ENCODE measurements at places on chromosomes 7 and 10.

GRCh38 chr7:121562259-121562658 is 166.2 kb upstream of the FAM3C start:
- DNase-seq = no peak

- DNase-seq = no peak
Observed at GRCh38 chr7:2038931-2039728, 193.6 kb downstream of the MAD1L1 start.

GRCh38 chr7:24291271-24291670 is 7.3 kb downstream of the NPY start:
- DNase-seq = no peak

- DNase-seq = peak; percentile 93
Observed at GRCh38 chr7:8125680-8126444, 136.1 kb downstream of the ICA1 start.

- no peak for DNase-seq
Observed at GRCh38 chr10:67127441-67127840, 201.6 kb downstream of the LRRTM3 start.

- no peak for DNase-seq
Observed at GRCh38 chr7:122902751-122903495, 16.7 kb upstream of the CADPS2 start.

DNA sequence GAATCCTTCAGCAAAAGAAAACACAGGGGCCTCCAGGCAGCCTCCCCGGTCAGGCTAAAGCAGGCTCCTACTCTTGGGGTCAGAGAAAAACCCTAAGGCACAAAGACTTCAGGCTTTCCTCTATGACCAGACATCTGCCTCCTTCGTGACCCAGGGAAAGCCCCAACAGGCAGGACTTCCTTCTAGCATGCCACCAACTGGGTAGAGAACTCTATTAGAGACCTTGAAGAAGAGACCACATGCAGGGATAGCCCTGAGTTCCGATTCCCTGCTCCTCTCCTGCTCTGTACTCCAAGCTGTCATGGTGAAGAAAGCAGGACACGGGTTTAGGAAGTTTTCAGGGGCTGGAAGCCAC is 1.3 kb downstream of the TRPV6 start:
- DNase-seq = no peak

Data from immature natural killer cell (primary cell).